ENCODE measurements at places on chromosomes 12 and 14. TPM values are rescaled to one million over a fixed set of nuclear protein-coding genes. Genes with fewer than 3 reads are reported as not detected.

GRCh38 chr12:7128681-7129286 is at the start of gene RBP5:
TSS of gene RBP5 (minus strand) at chr12:7128889. CDS start at chr12:7128775, 114 bp downstream.
- H3K4me1 ChIP-seq = peaks cover 24% of the 10 kb centered on the region
- peaks cover 4% of the 10 kb centered on the region for H3K36me3 ChIP-seq
- DNase-seq = no peak
- peaks cover 20% of the 10 kb centered on the region for H3K27me3 ChIP-seq

GRCh38 chr12:95515197-95515596 is 36.1 kb downstream of the USP44 start:
- H3K4me1 ChIP-seq = no peaks in the 10 kb centered on the region
- no peak overlapping the region for H3K27ac ChIP-seq
- no peak overlapping the region for H3K4me3 ChIP-seq
- peaks cover 44% of the 10 kb centered on the region for H3K36me3 ChIP-seq

GRCh38 chr14:80977221-80977620 is 21.8 kb downstream of the TSHR start:
- no peaks in the 10 kb centered on the region for H3K4me1 ChIP-seq
- no peak overlapping the region for H3K27ac ChIP-seq
- no peak for DNase-seq
- H3K4me3 ChIP-seq = no peak overlapping the region
- no peaks in the 10 kb centered on the region for H3K36me3 ChIP-seq

The PRB2 gene
- total RNA-seq = not detected

The OR6C3 gene
- not detected for total RNA-seq

The FSCB gene
- not detected for total RNA-seq
